Prostate gland (tissue), 2 donors: ENCODE measurements at places on chromosomes 2 and 18. TPM values are rescaled to one million over a fixed set of nuclear protein-coding genes. Genes with fewer than 3 reads are reported as not detected.

- H3K4me3 ChIP-seq, result no peak overlapping the region
- no peak for DNase-seq
- H3K27me3 ChIP-seq, result no peaks in the 10 kb centered on the region
- no peak overlapping the region for H3K27ac ChIP-seq
- H3K4me1 ChIP-seq, result no peaks in the 10 kb centered on the region
These were observed 65.0 kb upstream of the POU3F3 start for GRCh38 chr2:104788742-104789455.

- no peaks in the 10 kb centered on the region for H3K4me1 ChIP-seq
- no peak overlapping the region for H3K4me3 ChIP-seq
- H3K36me3 ChIP-seq, result no peaks in the 10 kb centered on the region
- H3K27me3 ChIP-seq, result no peaks in the 10 kb centered on the region
- no peak for DNase-seq
These were observed 24.6 kb upstream of the SPP2 start for GRCh38 chr2:234025891-234026401.

- DNase-seq, result no peak
- no peaks in the 10 kb centered on the region for H3K27me3 ChIP-seq
- no peaks in the 10 kb centered on the region for H3K36me3 ChIP-seq
- no peak overlapping the region for H3K27ac ChIP-seq
These were observed 771.7 kb downstream of the ADCYAP1 start for GRCh38 chr18:1676387-1676786.

DNA sequence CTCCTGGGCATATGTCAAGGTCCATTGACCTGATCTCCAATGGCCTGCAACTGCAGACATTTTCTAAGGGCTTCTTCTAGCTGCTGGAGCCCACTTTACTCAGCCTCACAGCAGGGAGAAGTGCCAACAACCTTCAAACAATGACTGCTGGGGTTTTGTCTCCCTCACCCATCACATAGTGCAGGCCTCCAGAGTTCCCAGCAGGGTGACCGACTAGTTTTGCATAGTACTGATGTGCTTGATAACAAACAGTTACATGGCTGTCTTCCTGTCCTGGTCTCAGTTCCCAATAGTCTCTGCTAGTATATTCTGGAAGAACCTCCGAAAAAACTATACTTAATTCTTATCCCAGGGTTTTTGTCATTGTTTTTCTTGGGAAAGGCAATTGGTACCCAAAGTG, 10.4 kb upstream of the NETO1 start:
- no peaks in the 10 kb centered on the region for H3K27me3 ChIP-seq
- H3K36me3 ChIP-seq, result no peaks in the 10 kb centered on the region
- H3K4me1 ChIP-seq, result no peaks in the 10 kb centered on the region
- H3K4me3 ChIP-seq, result no peak overlapping the region

GRCh38 chr2:173339807-173340206, 14.9 kb upstream of the CDCA7 start:
- no peak overlapping the region for H3K4me3 ChIP-seq
- no peak overlapping the region for H3K27ac ChIP-seq
- H3K27me3 ChIP-seq, result no peaks in the 10 kb centered on the region
- no peak for DNase-seq
- no peaks in the 10 kb centered on the region for H3K4me1 ChIP-seq

GRCh38 chr2:179460181-179460929, 195.7 kb upstream of the SESTD1 start:
- no peak overlapping the region for H3K27ac ChIP-seq
- DNase-seq, result no peak
- no peak overlapping the region for H3K4me3 ChIP-seq
- H3K36me3 ChIP-seq, result no peaks in the 10 kb centered on the region
- no peaks in the 10 kb centered on the region for H3K4me1 ChIP-seq
- H3K27me3 ChIP-seq, result no peaks in the 10 kb centered on the region

DNA sequence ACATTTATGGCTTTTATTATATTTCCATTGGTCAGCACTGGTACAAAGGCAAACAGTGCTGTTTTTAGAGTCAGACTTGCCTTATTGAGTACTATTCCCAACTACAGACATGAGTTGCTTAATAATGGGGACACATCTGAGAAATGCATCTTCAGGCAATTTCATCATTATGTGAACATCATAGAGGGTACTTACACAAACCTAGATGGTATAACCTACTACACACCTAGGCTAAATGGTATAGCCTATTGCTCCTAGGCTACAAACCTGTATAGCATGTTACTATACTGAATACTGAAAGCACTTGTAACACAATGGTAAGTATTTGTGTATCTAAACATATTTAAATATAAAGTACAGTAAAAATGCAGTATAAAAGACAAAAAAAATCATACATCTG, 36.4 kb downstream of the OLA1 start:
- no peak overlapping the region for H3K27ac ChIP-seq
- H3K4me3 ChIP-seq, result no peak overlapping the region
- no peak for DNase-seq
- no peaks in the 10 kb centered on the region for H3K4me1 ChIP-seq
- no peaks in the 10 kb centered on the region for H3K27me3 ChIP-seq

DNA sequence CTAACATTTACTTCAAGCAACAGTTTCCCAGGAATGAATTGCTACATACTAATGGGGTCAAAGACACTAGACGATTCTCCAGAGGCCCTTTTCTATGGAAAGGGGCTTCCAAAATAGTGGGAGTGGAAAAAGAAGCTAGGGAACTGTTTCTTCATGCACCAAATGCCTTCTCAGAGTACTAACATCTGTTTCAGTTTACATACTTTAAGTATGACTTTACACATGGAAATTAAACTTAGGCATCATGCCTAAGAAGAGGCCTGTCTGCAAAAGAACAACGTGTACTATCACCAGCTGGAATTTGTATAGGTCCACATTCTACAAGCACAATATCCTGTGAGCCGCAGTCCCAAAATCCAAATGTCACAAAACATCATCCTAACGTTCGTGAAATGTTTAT, 29.4 kb upstream of the WDR75 start:
- H3K4me1 ChIP-seq, result no peaks in the 10 kb centered on the region
- H3K27ac ChIP-seq, result no peak overlapping the region
- no peak for DNase-seq
- H3K4me3 ChIP-seq, result no peak overlapping the region
- no peaks in the 10 kb centered on the region for H3K27me3 ChIP-seq
- no peaks in the 10 kb centered on the region for H3K36me3 ChIP-seq

The LRATD1 gene
- 123 TPM for total RNA-seq

The SRD5A2 gene
- 8.5 TPM for total RNA-seq

The ANKRD29 gene
- total RNA-seq, result 8.5 TPM

The CRIM1 gene
- 55.2 TPM for total RNA-seq

The CHST10 gene
- total RNA-seq, result 10.0 TPM
